ENCODE measurements at places on chromosomes 6 and 20.

- no peak for DNase-seq
Observed at GRCh38 chr6:111031151-111031550, 49.3 kb downstream of the RPF2 start.

GRCh38 chr6:126300735-126301134, 39.2 kb upstream of the CENPW start:
- DNase-seq = no peak

- DNase-seq = no peak
Observed at GRCh38 chr6:167774881-167775280, 51.8 kb upstream of the AFDN start.

DNA sequence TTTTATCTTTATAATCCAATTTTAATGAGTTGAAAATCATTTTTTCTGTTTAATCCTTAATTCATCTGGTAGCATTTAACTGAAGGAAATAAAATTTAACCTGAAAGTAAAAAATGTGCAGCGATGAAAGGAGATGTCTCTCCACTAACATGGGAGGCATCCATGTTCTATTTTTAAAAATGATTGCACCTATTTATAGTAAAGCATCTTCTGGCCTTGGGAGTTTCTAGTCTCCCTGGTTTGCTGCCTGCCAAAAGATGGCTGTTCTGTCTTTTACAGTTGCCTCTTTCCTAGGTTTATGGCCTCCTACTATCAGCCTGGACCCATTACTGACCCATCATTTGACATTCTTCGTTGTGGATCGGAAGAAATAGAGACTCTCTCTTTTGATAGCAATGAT, 143.0 kb downstream of the B3GAT2 start:
- no peak for DNase-seq

DNA sequence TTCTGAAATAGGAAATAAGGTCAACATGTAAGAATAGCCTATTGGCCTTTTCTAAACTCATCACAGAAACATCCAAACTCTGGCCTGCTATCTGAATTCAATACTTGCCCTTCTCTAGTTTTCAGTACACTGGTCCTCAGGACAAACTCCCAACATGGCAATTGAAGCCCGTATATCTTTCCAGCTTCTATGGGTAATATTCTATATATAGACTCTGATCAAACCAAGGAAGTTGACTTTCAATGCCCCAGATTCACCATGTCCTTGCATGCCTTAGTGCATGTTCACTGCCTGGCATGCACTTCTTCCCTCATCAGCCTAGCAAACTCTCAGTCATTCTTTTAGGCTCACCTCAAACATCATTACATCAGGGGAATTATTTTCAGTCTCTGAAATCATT, 73.2 kb downstream of the RSPO3 start:
- DNase-seq = no peak

GRCh38 chr6:148996815-148997214, 250.0 kb downstream of the UST start:
- DNase-seq = no peak

- no peak for DNase-seq
Observed at GRCh38 chr6:80457439-80457933, 351.0 kb downstream of the BCKDHB start.

DNA sequence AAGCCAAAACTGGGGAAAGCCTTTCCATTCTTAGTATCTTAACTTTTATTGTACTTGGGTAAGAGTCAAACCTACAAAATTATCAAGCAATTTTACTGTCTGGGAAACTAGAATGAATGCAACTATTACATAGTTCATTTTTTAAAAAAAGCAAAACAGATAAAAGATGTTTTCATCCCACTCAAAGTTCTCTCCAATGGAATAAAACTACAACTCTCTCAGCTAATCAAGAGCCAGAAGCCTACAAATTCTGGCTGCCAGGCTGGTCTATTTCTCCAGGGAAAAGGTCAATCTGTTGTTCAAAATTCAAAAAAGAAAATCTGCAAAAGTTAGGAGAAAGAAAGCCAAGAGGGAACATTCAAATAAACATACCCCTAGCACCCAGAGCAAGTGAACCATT, 56.2 kb downstream of the COL12A1 start:
- DNase-seq = no peak
